ENCODE measurements at places on chromosomes 12 and 14. TPM values are rescaled to one million over a fixed set of nuclear protein-coding genes. Genes with fewer than 3 reads are reported as not detected.

GPX2 gene
- polyA plus RNA-seq = not detected

SYNDIG1L gene
- polyA plus RNA-seq = 0.09 TPM

PLA2G1B gene
- not detected for polyA plus RNA-seq

DNA sequence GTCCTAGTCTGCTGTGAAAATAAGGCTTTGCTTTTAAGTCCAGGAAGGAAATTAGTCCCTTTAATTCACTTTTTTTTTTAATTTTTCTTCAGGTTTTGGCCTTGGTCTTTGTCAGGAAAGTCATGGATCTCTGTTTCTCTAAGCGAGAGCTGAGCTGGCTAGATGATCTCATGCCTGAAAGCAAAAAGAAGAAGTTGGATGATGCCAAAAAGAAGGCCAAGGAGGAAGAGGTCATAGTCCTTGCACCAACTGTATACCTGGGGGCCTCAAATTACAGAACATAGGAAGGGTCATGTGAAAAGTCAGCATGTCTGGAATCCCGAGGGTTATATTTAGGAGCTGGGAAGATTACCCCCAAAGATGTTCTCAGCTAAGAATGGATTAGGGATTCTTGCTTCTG lies 72.3 kb downstream of the SLC4A8 start:
- no peaks in the 10 kb centered on the region for H3K36me3 ChIP-seq
- peak; percentile 2 for DNase-seq
- no peak overlapping the region for H3K27ac ChIP-seq
- H3K4me1 ChIP-seq = no peaks in the 10 kb centered on the region

GRCh38 chr14:23512156-23512555 lies 39.4 kb downstream of the ZFHX2 start:
- H3K4me1 ChIP-seq = no peaks in the 10 kb centered on the region
- H3K27ac ChIP-seq = no peak overlapping the region
- no peaks in the 10 kb centered on the region for H3K27me3 ChIP-seq
- no peak for DNase-seq
- no peak overlapping the region for H3K4me3 ChIP-seq

Data from CD14-positive monocyte (primary cell).